Central memory CD4-positive, alpha-beta T cell (primary cell): ENCODE measurements at places on chromosomes 12 and 14.

GRCh38 chr12:52769354-52769753 is 7.8 kb downstream of the KRT76 start:
- no peak for DNase-seq

- no peak for DNase-seq
Measured at GRCh38 chr12:89405626-89406345, 53.5 kb upstream of the DUSP6 start.

DNA sequence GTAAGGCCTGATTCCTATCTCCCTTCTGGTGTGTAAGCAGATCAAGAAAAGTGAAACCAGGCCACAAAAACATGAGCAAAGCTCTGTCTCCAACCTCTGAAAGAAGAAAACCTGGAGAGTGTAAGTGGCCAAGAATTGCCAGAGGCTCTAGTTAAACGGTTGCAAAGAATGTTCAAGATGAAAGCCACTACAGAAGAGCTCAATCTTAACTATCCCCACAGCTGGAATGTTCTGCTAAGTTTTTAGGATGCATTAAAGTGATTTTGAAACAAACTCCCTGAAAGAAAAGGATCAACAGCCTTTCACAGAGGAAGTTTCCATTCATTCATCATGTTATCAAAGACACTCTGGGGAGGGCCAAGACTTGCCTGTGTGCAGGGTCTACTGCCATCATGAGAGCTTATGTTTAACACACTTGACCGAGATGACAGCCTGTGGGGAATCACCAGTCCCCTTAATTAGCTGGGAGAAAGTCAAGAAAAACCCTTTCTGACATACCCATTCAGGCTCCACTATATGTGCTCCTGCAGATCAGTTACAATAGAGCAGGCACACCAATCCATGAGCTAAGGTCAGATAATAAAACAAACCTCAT is 128.0 kb upstream of the OVCH1 start:
- DNase-seq: no peak

- no peak for DNase-seq
Measured at GRCh38 chr12:14185427-14186192, 179.9 kb upstream of the ATF7IP start.

DNA sequence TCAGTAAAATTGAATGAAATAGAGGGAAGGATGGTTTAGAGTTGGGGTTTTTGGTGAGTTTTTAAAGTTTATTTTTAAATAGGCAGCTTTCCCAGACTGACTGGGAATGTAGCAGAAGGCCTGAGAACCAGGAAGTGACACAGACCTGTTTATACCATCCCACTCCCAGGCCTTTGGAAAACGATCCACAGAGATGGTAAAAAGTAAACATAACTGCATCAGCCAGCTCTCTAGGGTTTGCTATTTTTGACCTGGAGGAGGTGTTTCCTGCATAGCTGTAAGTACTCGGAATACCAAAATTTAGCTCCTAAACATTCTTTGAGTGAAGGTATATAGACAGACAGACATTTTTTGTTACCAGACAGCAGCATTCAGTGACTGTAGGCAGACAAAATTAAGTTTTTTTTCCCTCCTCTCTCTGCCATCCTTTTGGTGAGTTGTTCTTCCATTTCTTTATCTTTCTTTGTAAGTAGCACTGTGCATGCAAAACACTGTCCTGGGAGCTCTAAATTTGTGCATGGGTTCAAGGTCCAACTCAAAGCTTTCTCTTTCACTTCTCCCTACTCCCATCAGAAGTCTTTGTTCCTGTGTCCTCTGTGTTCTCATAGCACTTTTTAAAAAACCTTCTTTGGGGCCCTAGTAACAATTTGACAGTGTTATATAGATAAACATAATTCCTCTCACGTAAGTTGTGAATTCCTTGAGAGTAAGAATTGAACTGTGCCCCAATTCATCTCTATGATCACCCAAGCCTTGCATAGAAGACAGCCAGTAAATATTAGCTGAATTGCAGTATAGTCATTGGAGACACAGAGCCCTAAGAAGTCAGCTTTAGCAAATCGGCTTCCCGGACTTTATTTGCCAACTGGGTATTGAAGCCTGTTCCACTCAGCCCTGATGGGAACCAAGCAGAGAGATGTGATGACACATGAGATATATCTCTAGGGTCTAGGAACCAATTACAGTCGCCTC is 37.4 kb downstream of the SUSD6 start:
- DNase-seq: no peak

GRCh38 chr14:75904311-75904710 is 77.5 kb downstream of the TGFB3 start:
- no peak for DNase-seq

DNA sequence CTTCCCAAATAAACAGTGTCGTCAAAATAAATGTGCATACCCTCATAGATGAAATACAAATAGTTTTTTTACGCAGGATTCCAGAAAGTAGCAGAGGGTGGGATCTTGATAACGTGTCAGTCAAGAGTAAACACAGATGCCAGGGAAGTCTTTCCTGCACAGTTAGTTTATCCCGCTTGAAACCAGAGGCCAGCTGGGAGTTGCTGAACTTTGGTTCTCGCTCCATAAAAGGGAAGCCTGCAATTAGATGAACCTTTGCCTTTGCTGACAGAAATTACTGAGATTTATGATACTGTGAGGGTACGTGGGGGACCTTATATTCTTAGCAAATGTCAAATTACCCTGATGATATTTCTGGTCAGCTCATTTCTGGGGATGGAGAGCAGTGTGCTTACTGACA is 18.9 kb downstream of the FAR2 start:
- DNase-seq: no peak

DNA sequence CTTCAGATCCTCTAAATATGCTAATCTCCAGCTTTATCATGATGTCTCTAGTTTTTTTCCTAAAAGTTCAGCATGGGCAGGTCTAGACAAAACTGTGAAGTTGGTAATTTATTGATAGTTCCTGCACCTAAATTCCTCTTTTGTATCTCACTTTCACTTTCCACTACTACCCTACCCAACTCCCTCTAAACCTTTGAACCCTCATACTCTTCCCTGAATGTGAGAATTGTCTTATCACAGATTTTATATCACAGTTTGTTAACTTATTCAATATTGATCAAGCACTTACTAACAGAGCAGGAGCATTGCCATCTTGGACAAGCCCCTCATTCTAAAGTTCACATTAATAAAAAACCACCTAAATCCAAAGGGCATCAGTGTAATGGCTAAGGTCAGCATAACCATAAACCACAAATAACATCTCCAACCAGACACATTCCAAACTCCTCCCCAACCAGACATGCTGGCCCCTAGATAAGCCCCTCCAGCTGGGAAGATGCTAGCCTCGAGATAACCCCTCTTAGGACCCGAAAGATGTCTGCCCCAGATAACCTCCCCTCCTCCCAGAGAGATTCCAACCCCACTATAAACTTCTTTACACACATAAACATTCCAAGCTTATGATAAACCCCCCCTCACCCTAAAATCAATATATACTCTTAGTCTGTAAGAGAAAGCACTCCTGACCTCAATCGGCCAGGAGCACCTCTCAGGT is 78.7 kb downstream of the FSCB start:
- DNase-seq: no peak

DNA sequence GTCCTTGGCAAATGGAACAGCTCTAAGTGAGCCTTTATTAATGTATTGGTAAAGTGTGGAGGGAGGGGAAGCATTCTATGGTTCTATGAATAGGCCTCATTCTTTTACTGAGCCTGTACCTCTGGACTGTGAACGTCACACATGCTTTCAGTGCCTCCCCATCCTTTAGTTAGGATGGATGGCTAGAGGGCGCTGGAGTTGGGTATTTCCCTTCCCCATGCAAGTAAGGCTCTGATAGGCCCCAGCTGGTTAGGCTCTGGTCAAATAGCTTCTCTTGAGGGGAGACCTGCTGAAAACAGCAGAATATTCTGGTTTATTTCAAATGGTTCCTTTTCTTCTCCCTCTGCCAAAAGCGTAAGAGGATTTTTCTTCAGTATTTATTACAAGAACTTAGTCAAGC is 860.9 kb upstream of the MDGA2 start:
- no peak for DNase-seq

DNA sequence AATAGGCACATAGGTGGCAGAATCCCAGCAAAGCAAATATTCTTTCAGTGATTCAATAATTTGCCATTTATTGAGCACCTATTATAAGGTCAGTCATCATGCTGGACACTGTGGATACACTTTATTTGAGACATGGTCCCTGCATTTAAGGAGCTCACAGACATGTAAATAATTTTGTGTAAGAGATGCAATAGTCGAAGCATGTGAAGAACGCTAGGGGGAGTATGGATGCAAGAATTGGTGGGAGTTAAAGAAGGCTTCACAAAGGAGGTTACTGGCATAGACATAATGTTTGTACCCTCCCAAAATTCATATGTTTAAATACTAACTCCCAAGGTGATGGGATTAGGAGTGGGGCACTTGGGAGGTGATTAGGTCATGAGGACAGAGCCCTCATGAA is 260.6 kb upstream of the GARIN6 start:
- DNase-seq: no peak

DNA sequence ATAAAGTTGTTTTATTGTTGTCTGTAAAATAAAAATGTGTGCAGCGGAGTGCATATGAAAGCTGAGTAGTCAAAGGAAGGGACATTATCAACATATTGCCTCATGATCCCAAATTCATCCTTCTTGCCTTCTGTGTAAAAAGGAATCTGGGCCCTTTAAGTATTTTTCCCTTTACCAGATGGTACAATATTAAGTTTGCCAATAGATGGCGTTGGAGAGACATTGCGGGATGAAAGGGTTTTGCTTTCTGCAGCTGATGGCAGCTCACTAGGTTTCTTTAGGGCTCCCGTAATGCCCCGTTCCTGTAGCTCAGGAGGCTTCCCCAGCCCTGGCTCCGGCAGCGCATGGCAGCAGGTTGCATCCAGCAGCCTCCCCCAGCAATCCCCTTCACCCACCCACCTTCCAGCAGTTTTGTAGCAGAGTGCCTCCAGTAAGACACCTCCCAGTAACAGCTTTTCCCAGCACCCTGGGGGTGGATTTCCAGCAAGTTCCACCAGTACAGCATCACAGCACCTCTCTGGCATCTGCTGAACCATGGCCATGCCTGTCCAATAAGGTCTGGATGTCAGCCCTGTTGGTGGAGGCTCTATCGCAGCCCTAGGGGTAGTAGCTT is 354.4 kb downstream of the MED13L start:
- no peak for DNase-seq

DNA sequence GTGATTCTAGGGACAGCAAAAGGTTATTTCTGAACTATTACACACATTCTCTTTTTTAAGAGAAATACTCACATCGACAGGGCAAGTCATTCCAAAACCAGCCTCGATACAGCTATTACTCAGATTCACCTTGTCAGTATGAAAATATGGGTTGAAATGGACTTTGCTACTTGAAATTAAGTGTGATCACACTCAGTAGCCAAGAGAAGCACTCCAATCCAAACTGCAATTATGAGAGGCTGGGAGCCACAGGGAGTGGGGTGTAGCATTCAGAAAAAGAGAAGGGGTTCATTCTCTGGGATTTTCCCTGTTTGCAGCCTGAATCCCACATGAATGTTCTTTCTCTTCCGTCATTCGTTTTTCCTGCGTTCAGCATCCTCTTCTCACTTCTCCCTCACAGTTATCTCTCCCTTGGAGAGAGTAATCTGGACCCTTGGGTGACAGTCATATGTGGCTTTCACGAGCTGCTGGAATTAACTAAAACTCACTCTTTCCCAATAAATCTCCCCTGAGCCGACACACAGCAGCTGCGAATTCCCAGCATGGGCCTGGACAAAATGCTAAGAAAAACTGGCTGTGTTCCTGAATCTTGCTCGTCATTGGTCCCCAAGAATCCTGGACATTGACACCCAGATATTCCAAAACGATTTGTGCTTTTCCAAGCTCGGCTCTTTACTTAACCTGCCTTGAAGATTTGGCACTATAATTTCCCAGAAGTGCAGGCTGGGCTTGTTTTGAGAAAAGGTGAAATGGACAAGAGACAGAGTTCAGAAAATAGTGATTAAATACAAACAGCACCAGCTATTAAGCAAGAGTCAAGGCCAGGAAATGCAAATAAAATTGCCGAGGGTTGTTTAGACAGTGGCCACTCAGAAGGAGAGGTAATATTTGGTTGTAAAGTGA is 199.5 kb upstream of the PLEKHG7 start:
- DNase-seq: no peak
